Stimulated activated CD8-positive, alpha-beta memory T cell treated with anti-CD3 and anti-CD28 coated beads, Interleukin-12 subunit alpha, Interleukin-12 subunit beta, amount 100 ng/mL, for 1 hour (primary cell): ENCODE measurements at places on chromosomes 4 and X.
A peak's percentile ranks its signal among the peaks of the same experiment; 100 is the strongest.

GRCh38 chrX:31580726-31581125 is 508.9 kb upstream of the FTHL17 start:
- DNase-seq: no peak

GRCh38 chrX:11196476-11196875 is 85.3 kb downstream of the HCCS start:
- DNase-seq: no peak

- DNase-seq: no peak
Observed at GRCh38 chrX:71996826-71997225, 86.2 kb downstream of the NHSL2 start.

- no peak for DNase-seq
Observed at GRCh38 chr4:29199485-29199884, 1520.7 kb upstream of the PCDH7 start.

GRCh38 chr4:7252051-7252450 is 59.7 kb downstream of the SORCS2 start:
- no peak for DNase-seq

- no peak for DNase-seq
Observed at GRCh38 chrX:150543230-150544155, 24.9 kb upstream of the MTM1 start.

GRCh38 chr4:145341381-145341780 is 140.3 kb upstream of the SMAD1 start:
- DNase-seq: no peak

DNA sequence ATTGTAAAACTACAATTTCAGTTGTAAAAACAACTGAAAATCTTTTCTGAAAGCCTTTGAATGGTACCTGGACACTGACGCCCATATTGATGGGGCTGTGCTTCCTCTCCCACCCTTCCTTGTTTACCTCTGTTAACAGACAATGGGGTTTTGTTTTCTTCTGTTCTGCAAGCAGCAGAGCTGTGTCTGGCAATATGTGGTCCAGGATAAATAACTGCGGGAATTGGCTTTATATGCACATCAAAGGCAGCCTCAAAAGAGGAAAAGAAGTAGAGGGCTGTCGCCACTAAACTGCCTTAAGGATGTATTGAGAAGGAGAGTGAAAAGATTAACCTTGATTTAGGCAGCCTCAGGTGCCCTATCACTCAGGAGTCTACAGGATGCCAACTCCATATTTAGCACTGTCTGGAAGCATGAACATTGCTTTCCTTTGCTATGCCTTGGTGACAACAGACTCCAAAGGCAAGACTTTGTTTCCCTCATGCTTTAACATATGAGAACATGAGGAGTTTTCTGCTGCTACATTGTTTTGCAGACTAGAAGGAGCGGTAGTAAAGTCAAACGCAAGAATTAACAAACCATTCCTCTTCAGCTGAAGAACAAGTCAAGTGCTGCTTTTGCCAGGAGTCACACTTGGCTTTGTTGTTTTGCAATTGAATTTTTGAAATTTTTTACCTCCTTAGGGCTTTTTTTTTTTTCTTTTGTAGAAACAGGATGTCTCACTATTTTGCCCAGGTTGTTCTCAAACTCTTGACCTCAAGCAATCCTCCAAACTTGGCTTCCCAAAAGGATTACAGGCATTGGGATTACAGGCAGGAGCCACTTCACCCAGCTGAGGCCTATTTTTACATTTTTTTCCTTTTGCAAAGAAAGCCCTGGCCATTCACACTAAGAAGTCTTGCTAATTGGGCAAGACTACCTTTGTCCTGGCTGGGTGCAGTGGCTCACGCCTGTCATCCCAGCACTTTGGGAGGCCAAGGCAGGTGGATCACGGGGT is 3.0 kb downstream of the IL21 start:
- DNase-seq: no peak

DNA sequence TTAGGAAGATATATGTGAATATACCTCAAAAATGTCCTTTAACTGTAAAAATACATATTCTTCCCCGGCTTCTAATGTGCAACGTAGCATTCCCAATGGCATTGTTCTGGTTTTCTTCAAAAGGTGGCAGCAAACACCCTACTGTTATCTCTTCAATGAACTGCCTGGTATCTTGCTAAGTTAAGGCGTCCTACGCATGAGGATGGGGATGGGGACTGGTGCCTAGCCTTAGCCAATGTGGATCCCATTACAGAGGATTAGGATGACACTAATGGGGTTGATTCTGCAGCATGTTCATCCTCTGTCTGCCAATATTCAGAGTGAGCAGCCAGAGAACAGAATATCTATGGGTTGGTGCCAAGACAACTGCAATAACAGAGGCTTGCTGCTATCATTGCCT is 334.9 kb upstream of the ADGRL3 start:
- no peak for DNase-seq

DNA sequence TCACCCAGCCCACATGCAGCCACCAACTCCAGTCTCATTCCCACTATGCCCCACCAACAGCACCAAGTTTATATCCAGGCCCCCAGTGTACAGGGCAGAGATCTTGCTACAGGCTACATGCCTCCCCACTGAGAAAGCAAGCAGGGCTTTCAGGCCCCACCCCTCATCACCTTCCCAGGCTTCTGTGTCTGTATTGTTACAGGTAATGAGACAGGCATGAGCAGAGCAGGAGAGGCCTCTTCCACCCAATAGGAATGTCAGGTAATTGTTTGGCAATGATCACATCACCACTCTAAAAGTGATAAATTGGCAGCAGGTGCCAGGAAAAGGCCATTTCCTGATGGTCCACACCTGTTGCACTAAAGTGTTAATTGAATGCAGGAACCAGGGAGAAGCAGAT is 102.5 kb downstream of the ZNF518B start:
- no peak for DNase-seq

- DNase-seq: no peak
Observed at GRCh38 chr4:94979621-94980020, 221.9 kb downstream of the BMPR1B start.

- no peak for DNase-seq
Observed at GRCh38 chrX:129686422-129686948, 31.7 kb upstream of the APLN start.

DNA sequence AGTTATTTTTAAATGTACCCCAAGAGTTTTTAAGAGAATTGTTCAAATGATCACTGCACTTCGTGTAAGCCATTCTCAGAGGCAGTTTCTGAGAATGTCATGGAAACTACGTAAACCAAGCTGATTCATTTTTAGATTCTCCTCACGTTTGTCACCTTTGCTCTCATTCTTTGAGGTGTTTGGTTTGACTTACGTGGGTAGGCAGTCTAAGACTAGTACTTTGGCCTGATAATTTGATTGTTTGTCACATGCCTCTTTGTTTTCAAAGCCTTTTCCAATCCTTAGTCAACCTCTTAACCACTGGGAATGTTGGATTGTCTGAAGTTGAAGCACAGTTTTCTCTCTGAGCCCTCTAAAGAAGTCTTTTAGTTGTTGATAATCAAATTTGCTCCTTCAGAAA is 10.5 kb downstream of the SEPTIN11 start:
- DNase-seq: no peak

DNA sequence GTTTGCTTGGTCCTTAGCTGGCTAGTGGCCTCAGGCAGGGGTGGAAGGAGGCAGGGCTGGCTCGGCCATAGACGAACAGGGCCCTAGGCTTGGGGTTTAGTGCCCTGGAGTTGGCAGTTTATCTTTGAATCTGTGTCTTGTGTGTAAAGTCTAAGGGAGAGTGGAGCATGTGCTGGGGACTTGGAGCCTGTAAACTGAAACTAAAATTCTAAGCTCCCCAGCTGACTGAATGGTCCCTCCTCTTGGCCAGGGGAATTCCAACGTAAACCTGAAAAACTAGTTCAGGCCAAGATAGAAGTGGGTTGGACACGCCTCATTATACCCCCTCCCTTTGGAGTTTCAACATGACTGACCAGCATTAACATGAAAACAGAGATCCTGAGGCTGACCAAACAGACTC is 46.1 kb upstream of the GPR78 start:
- no peak for DNase-seq

GRCh38 chrX:129006491-129006890 is 516.8 kb downstream of the SMARCA1 start:
- no peak for DNase-seq

DNA sequence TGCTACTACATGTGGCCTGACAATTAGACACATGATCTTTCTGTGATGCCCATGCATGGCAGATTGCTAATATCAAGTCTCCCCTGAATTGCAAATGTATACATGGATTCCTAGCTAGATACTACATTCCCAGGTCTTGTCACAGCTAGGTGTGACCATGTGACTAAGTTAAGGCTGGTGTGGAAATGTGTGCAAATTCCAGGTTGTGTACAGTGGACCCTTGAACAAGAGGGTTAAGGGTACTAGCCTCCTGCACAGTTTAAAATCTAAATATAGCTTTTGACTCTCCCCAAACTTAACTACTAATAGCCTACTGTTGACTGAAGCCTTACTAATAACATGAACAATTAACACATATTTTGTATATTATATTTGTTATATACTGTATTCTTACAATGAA is 48.4 kb downstream of the HSD17B13 start:
- DNase-seq: no peak

DNA sequence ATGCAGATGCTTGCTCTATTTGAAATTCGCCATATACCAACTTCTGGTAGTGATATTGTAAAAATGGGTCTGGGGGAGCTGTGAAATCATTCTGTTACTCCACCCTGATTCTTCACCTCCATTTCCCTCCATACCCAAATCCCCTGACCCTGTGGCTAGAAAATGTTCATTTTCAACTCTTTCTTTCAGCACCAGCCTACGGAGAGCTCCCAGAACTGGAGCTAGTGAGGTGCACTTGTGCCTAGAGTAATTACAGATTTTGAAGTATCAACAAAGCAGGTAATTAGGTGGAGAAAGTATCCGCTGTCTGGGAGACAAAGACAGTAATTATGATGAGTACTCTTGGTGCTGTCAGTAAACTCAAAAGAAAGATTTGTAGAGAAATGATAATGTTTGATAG is 8.1 kb downstream of the ARHGAP36 start:
- DNase-seq: no peak

- peak; percentile 4 for DNase-seq
Observed at GRCh38 chrX:24081661-24082154, 27.0 kb downstream of the EIF2S3 start.

GRCh38 chr4:128332081-128332480 is 44.5 kb upstream of the PGRMC2 start:
- DNase-seq: no peak

DNA sequence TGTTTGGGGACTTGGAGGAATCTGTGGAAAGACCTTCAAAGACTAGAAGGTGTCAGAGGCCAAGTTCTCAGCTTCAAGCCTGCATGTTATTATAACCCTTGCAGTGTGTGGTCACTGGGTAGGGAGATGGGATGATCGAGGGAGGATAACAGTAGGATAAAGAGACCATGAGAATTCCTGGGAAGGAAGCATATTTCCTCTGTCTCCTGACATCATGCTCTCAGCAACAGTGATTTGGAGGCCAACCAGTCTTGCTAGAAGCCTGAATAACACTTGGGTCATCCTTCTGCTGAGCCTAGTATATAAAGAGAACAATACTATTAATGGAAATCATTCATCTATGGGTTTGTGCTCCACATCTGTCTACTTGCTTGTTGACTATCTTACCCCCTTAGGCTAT is 40.9 kb upstream of the ANXA3 start:
- no peak for DNase-seq

- no peak for DNase-seq
Observed at GRCh38 chr4:185479507-185479971, 8.0 kb upstream of the CCDC110 start.

DNA sequence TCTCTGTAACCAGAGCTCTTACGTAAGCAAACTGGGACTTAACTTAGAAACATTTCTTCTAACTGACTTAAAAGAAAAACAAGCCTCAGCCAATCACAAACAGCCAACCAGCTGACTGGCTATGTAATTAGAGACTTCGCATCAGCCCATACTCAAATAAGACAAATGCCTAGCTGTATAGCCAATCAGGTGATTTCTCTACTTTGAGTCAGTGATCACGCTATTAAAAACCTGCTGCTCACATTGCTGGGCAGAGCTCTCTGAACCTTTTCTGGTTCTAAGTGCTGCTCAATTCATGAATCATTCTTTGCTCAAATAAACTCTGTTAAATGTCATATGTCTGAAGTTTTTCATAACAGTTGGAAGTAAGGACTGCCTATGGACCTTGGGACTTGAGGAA is 9.9 kb upstream of the SMIM10L2A start:
- DNase-seq: no peak

- DNase-seq: no peak
Observed at GRCh38 chrX:96655947-96656623, 28.6 kb upstream of the DIAPH2 start.

DNA sequence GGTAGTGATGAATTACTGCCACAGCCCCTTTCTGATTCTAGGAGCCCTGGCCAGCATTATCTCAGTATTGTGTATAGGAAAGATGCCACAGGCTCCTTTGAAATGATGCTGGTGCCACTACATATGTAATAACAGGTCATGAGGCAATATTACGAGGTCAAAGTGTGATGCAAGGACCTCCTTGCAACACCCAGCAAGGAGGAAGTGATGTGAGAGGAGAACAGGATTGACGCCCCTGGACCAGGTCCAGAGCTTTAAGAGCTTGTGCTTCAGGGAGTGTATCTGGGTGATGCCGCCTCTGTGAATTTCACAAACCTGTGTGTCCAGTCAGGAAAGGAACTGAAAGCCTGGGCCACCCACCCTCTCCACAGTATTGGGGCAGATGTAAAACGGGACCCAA is 261.8 kb downstream of the MID1IP1 start:
- no peak for DNase-seq

GRCh38 chr4:148441986-148442831 is at the start of gene NR3C2:
Gene NR3C2, minus strand, starts transcription at chr4:148442414.
- peak; percentile 95 for DNase-seq

DNA sequence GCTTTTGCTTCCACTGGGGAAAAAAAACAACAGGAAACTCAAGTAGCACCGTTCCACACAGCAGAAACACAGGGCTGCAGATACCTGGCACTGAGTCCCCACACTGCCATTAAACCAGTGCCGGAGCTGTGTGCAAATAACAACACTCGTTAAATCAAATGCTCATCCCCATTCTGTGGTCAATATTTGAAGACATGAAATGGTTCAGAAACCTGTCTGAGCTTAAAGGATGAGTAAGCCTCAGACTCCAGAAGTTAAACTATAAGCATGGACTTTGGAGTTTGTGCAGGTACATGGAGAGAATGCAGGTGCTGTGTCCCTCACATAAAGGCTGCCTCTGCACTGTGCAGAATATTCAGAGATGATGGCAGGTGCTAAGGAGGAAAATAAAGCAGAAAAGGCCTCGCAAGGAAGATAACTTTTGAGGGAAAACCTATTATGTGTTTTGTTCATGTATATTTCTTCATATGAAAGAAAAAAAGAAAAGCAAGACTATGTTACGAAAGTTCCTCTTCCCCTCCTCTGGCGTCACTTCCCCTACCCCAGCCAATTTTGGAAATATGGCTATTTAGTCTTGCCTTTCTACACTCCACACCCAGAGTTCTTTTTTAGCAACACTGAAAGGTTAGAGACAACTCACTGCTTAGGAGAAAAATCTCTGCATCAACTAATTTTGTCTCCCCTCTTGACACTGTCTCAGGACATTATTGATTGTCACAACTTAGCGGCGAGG is 4.6 kb downstream of the MPP1 start:
- DNase-seq: no peak

GRCh38 chr4:161442921-161443320 is 720.9 kb downstream of the FSTL5 start:
- DNase-seq: no peak
